Hypothalamus (tissue), 51 donors: ENCODE measurements at places on chromosomes 12 and 14.

DNA sequence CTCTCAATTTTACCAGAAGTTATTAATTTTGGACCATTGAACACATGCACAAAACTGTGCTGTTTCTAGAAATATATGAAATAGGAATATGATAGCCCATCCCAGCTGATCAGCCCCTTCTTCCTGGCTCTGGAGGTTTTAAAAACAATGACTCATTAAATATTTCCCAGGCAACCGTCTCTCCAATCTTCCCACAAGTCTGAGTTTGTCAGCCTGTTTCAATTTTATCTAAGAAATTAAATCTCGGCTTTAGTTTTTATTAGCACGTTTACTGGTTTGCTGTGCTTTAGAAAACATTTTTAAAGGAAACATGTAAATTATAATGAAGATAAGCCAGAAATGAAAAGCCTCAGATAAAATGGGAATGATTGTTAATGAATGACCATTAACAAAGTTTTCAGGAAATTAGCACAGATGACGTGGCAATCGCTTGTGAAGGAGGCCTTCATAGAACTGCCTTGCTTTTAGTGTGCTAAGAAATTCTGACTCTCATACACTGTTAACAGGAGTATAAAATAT lies 89.3 kb upstream of the RAP1B start:
- no peak for DNase-seq

- no peak for DNase-seq
Measured at GRCh38 chr12:76762601-76762980, 1.3 kb upstream of the ZDHHC17 start.

DNA sequence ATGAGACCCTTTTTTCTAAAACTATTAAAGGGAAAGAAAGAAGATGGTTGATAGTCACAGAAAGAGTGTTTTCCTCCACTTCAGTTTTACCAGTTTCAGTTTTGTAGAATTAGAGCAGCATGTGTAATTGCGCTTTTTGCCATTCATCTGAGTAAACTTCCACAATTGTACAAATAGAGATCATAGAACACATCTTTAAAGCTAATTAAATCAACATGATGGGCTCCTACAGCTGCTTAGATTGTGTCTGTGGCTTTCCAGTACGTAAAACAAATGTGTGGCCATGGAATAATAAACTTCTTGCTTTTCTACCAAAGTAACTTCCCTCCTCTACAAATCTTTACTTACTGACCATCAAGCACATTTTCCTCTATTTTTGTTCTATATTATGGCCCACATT lies 84.2 kb upstream of the LRIG3 start:
- DNase-seq, result no peak

DNA sequence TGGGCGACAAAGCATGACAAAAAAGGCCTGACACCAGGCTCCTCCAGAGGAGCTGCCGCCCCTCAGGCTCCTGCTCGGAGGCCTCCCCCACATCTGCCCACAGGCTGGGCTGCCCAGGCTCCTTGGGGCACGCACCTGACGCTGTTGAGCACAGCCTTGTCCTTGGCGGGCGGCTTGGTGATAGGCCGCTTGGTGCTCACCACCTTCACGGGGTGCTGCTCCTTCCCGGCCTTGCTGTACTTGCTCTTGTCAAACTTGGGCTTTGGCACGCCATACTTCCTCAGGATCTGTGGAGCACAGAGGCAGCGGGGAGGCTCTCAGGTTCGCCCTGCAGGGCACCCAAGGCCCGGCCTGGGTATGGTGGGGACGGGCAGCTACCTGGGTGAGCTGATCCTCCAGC lies 53.4 kb downstream of the TRAFD1 start:
- DNase-seq, result no peak

DNA sequence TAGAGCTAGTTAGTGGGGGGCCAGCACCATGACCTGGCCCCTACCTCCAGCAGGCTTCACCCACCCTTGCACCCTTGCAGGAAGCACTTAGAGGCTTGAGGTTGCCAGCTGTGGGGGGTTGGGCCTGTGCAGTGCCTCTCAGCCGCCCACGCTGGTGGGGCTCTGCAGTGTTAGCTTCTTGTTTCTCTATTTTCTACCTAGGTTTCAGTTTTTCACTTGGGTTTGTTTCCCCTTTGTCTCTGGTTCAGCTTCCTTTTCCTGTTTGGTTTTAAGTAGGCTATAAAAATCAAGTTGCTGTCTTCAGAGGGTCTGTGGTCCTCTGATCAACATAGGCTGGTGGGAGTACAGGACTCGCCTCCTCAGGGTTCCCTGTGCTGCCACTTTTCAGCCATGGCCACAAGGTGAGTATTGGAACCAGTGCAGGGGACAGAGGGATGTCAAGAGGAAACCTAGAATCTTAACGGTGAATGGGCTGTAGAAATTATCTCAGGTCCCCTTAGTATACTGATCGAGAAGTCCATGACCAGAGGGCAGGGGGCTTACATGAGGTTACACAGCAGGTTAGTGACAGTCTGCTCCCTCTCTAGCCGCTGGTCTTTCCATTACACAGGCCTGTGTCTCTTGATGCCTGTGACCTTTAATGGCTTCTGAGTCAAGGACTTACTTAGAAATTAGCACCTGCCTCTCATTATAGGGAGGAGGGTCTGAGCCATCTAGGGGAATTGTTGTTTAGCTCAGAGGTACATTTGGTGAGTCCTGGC lies at the start of gene EVL:
EVL (plus strand) TSS at position 312 of the 761 bp plus-strand sequence; CDS start at position 391, 79 bp downstream.
- DNase-seq, result no peak

- no peak for DNase-seq
Measured at GRCh38 chr14:55249423-55249822, 21.8 kb upstream of the FBXO34 start.

- DNase-seq, result no peak
Measured at GRCh38 chr14:32597771-32598170, 268.7 kb downstream of the AKAP6 start.

GRCh38 chr12:32053881-32054624 lies 52.6 kb upstream of the BICD1 start:
- no peak for DNase-seq

GRCh38 chr12:93938317-93938716 lies 210.1 kb upstream of the PLXNC1 start:
- no peak for DNase-seq

GRCh38 chr14:63701606-63702299 lies 26.1 kb downstream of the SGPP1 start:
- no peak for DNase-seq

GRCh38 chr12:93922583-93923006 lies 225.8 kb upstream of the PLXNC1 start:
- DNase-seq, result no peak

GRCh38 chr14:68908201-68908600 lies 70.9 kb downstream of the ACTN1 start:
- no peak for DNase-seq
